ENCODE measurements at places on chromosomes 2 and 18.

- DNase-seq: no peak
Observed at GRCh38 chr2:12210016-12210933, 463.8 kb downstream of the LPIN1 start.

- DNase-seq: no peak
Observed at GRCh38 chr2:128103407-128103806, 12.4 kb downstream of the UGGT1 start.

DNA sequence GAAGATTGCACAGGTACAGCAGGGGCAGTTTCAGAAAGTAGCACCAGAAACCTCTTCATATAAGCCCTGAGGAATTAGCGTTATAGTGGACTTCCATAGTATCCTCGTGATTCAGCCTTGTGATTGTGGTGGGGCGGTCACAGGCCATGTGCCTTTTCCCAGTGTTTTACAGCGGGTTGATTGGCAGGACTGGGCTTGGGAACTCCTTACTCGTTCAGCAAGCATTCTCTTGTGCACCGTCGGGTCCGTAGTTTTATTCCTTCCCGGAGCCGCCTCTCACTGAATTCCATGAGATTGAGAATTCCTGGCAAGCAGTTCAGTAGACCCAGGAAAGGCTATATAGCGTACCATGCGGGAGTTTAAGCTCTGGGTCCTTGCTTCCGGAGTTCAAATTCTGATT lies 5.2 kb downstream of the COPS8 start:
- DNase-seq: no peak

- DNase-seq: no peak
Observed at GRCh38 chr2:241149675-241149924, 328 bp upstream of the PASK start.

GRCh38 chr2:232626584-232626983 lies 6.8 kb upstream of the EFHD1 start:
- DNase-seq: no peak

GRCh38 chr2:200003444-200003843 lies 48.1 kb downstream of the MAIP1 start:
- DNase-seq: no peak

- DNase-seq: peak; percentile 31
Observed at GRCh38 chr2:113692698-113693428, 63.6 kb downstream of the SLC35F5 start.

DNA sequence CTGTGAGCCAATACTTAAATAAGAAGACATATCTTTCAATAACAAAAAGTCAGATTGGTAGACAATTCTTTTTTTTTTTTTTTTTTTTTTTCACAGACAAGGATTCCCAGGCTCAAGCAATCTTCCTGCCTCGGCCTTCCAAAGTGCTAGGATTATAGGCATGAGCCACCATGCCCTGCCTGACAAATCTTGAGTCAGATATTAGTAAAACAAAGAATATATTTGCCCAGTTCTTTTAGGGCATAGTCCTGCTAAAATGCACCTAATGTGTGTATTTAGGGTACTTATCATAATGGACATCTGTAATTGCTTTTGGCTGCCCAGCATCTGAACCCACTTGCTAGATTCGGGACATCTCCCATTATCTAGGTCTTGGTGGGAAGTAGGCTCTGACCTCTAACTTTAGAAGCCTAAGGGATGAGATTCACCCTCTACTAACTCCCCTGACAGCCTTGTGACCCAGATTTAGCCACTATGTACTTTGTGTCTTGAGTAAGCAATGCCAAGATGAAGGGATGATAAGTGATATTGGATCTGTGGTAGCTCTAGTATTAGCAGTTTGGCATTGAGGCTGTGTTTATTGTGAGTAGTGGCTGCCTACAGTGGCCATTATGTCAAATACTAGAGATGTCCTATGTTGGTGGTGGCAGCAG lies 18.5 kb upstream of the PSME4 start:
- no peak for DNase-seq

- no peak for DNase-seq
Observed at GRCh38 chr2:42812899-42813479, 20.6 kb upstream of the HAAO start.

DNA sequence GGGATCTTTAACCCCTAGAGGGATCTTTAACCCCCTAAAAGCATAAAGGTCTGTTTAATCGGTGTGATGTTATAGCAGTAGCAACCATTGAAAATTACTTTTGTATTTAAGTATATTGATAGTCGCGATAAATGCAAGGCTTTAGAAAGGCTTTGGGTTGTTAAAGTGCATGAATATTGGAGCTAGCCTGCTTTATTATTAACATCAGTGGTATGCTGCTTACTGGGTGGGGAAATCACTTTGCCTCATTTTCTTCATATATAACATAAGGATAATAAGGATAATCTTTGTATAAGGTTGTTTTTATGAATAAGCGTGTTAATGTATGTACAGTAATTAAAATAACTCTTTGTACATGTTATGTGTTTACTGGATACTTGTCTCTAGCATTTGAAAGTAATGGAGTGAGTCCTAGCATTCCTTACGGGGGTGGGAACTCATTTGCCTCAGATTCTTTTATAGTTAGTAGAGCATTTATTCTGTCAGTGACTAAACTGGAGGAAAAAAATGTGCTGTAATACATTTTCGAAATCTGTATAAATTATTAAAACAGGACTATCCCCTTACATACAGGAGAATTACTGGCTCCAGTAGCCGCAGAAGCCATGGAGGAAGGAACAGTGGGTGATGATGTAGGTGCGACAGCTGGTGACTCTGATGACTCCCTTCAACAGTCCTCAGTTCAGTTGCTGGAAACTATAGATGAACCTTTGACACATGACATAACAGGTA lies 122.2 kb downstream of the BIRC6 start:
- DNase-seq: no peak

DNA sequence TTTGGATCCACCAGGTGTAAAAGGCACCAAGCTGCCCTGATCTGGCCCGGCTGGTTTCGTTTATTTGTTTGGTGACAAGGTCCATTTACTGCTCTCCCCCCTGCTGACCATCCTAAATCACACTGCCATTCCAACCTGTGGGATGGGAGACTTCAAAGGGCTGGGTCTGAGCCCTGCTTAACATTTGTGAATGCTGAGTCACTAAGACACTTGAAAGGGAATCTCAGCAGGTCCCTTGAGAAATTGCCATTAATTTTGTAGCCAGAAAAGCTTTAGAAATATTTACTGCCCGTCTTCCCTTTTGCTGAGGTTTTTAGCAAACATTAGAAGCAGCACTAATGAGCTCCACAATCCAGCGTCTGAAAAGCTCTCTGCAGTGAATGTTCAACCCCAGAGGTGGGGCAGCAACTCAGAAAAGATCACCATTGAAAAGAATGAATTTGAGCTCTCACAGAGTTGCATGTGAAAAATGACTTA lies 133.8 kb downstream of the ARL4C start:
- no peak for DNase-seq

DNA sequence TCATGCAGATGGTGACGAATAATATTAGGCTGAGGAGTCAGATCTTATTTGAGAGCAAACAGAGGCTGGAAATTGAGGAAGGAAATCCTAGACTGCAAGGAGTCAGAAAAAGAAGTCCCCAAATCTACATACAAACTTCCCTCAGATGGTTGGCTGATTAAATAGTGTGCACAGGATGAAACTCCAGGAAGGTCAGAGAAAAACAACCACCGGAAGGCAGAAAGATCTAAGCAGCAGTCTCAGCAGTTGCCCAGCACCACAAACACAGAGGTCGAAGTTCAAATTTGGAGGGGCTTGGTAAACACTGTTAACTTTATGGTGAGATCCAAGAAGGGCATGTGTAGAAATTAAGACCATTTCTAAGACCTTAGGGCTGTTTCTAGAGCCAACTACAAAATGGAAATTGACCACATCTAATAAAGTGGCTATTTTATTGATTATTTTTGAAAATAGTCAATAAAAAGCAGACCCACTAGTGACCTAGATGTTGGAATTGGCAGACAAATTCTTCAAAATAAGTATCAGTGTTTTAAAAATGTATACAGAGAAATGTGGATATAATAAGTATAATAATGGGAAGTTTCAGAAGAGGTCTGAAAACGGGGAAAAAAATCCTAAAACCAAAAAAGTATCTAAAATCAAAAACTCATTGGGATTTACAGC lies 134.8 kb downstream of the GALNT1 start:
- no peak for DNase-seq

DNA sequence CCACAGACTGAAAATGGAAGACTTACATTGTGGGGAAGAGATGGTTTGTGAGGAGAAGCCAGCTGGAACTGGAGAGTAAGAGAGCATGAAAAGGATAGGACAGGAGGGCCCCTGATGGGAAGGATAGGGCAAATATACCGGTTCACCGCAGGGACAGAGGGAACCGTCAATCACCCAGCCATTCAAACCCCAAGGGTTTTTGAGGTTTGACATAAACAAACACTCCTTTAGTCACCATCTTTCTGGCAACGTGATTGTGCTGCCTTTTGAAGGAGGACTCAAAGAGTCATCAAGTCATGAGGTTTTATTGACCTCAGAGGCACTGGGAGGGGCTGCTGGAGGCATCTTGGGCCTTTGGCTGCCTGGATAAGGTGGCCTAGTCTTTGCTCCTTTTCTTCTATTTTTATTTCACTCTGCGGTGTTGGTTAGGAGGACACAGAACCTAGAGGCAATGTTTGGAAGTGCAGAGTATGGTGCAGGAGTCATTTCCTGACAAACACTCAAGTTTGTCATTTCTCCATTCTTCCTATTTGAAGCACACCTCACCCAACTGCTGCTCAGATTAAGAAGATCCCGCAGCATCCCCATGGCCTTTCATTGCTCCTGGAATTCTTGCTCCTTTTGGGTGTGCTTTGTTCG lies 487.3 kb upstream of the SPRED2 start:
- DNase-seq: no peak

DNA sequence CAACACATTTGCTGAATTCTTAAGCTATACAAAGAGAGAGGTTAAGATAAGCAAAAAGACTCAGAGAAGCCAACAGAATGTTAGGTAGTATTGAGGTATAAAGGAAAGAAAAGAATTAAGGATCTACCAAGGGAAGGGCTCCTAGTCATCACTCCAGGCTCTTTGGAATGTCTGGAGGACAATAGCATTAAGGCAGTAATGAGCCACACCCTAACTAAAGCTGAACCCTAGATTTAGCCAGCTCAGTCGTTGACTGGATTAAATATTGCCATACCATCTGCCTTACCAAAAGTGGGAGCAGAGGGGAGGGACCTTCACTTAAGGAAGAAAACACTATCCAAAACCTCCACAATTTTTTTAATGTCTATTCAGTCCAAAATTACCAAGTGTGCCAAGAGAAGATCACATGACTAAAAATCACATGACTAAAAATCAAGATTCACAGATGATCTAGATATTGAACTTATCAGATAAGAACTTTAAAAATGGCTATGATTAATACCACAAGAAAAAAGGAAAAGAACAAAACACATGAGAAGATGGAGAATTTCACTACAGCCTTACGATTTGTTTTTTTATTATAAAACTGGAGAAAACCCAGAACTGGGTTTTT lies 59.7 kb downstream of the EXOC6B start:
- no peak for DNase-seq

DNA sequence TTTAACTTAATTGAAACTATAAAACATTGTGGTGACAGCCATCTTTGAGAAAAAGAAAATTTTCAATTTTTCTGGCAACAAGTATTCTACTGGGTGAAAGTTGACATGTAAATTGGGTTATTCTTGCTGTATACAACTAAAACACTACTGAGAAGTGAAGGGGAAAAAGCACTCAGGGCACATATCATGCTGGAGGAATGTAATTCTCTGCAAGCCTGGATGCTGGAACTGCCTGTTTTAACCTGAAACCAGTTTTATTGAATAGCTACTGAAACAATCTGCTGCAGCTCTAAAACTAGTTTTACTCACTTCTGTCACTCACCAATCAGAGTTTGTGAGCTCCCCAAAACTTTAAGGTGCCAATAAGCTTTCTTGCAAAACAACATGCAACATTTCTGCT lies 1136.0 kb downstream of the LRP1B start:
- DNase-seq: no peak

DNA sequence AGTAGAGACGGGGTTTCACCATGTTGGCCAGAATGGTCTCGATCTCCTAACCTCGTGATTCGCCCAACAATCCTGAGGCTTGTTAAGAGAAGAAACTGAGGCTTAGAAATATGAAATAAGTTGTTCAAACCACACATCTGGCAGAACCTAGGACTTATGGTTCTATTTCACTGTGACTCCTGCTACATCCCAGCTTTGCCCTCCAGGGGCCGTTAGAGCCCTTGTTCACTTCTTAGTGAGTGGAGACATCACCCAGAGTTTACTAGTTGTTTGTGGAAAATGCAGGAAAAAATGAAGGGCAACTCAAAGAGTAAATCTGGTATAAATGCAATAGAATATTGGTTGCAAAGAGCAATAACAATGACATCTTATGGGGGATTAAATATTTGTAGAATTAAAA lies 43.9 kb downstream of the MARCHF4 start:
- DNase-seq: no peak

GRCh38 chr2:232761301-232761907 lies 15.0 kb downstream of the KCNJ13 start:
- DNase-seq: no peak

- no peak for DNase-seq
Observed at GRCh38 chr2:65729246-65729645, 296.8 kb upstream of the SPRED2 start.

DNA sequence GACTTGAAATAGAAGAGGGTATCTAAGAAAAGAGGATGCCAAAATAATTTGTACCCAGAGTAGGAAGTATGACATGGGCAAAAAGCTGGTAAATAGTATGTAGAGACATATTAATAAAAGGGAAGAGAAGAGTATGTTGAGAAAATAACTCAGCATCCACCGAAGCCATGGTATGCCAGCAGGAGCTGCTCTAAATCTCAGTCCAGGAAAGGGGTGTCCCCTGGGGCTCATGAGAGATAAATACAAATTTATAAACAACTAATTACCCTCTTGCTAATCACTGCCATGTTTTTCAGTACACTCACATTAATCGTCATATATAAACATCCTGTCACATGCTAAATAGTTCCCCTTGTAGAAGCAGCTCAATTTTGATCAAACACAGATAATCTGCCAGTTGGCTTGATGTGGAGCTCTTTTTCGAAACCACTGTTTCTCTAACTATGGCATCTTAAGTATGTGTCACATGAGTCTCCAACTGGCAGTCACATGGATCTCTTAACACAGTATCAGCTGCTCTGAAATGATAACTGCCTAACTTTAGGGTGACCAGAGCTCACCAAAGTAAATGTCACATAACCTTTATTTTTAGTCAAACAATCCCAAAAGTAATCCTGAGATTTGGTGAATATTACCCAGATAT lies 31.9 kb downstream of the EXOC6B start:
- no peak for DNase-seq

DNA sequence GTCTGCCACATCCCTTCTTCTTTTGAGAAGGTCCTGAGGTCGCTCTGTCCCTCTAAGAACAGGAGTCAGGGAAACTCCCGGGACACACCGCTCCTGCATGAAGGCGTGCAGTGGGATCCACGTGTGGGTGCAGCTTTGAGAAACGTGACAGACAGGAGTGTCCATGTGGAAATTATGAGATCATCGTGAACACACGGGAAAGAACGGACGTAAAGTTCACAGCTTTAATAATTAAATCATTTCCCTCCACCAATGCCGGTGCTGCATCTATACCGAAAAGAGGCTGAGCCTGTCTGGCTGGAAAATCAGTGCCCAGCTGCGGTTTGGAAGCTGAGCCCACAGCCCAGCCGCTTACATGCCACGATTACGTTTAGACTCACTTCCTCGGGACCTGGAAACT lies 372.4 kb upstream of the SALL3 start:
- DNase-seq: no peak

All from stimulated activated CD8-positive, alpha-beta memory T cell treated with anti-CD3 and anti-CD28 coated beads, Interleukin-7, amount 100 ng/mL, for 48 hours (primary cell).